Activated T-cell treated with anti-CD3 and anti-CD28 coated beads for 4 hours (primary cell): ENCODE measurements at places on chromosomes 5 and 9.

GRCh38 chr5:88889189-88890069 is 6.4 kb upstream of the MEF2C start:
- no peak for DNase-seq

- DNase-seq: no peak
Observed at GRCh38 chr9:134210908-134211810, 46.8 kb upstream of the RNU6ATAC start.

DNA sequence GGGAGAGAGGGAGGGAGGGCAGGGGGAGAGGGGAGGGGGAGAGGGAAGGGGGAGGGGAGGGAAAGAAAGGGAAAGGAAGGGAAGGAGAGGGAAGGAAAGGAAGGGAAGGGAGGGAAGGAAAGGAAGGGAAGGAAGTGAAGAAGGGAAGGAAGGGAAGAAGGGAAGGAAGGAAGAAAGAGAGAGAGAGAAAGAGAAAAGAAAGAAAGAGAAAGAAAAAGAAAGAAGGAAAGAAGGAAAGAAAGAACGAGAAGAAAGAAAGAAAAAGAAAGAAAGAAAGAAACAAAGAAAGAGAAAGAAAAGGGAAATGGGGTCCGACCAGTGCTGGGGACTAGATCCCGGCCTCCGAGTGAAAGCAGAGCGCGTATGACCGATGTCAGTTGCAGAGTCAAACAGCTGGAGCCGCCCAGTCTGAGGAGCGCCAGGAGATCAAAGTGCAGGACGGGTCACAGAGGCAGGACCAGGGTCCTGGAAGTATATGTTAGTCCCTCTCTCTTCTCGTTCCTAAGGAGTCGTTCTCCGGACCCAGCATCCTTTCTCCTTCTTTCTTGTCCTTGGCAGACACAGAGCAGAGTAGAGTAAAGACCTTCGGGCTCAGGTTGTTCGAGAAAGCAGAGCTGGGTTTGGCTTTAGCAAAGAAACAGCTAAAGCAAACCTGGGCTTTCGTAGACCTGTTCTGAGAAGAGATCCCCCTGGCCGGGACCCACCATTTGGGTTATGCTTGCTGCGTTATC is 305.4 kb upstream of the MSX2 start:
- no peak for DNase-seq

DNA sequence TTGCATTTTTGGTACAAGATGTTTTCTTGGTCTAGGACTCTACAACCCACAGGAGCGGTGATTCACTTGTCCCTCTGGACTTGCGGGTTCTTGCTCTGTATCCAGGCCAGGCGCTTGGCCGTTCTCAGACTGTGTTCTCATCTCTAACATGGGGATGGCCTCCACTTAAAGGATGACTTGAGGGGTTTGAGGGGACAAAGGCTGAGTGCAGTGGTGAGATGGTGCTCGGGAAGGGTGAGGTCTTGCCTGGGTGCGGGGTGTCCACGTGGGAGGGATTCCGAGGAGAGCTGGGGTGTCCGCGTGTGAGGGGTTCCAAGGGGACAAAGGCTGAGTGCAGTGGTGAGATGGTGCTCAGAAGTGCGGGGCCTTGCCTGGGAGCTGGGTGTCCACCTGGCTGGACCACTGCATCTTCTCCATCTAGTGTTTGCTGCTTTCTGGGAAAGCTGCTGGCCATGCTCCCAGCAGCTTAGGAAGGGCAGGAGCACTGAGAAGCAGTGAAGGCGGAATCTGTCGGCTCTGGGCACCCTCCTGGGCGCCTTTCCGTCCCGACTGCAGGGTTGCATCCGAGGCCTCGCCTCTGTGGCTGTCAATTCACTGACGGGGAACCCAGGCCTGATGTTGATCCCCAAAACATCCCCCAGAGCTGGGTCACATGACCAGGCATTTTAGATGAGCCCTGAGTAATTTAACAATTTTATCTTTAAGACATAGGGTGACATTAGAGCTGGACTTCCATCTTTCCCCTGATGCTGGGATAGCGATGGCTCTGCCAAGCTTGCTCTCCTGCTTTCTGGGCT is 280.5 kb upstream of the IRX4 start:
- DNase-seq: no peak

DNA sequence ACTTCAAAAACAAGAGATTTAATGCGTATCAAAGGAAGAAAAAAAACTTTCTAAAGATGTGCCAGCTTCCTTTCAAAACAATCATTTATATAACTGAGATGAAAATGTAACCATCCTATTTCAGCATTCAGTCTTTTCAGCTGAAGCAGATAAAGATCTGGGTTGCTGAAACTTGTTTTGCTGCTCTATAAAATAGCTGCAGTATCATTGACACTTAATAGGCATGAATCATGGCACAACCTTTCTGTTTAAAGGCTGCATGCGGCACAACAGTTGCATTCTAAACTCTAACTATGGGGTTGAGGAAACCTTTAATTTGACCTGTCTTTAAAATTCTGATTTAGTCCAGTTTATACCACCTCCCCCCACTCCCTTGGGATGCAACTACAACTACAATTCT is 196.7 kb downstream of the MPDZ start:
- DNase-seq: no peak

DNA sequence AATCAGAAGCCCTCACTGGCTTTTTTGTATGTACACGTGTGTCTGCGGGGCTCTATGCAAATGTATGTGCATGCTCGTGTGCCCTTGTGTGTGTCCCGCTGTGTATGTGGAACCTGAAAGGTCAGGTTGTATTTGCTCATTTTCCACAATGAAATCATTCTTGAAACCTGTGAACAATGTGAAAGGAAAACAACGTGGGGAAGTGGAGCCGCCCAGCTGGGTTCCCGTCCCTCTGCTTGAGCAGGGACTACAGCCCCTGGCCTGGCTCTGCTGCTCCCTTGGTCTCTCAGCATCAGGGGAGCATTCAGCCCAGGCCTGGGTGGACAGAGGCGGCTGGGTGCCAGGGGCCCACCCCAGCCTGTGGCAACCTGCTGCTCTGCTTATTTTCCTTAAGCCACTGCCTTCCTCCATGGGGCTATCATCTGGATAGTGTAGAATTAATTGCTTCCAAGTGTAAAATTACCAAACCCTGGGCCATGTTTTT is 3.0 kb downstream of the ECSCR start:
- no peak for DNase-seq

GRCh38 chr5:903756-904096 is 11.0 kb downstream of the TRIP13 start:
- no peak for DNase-seq

DNA sequence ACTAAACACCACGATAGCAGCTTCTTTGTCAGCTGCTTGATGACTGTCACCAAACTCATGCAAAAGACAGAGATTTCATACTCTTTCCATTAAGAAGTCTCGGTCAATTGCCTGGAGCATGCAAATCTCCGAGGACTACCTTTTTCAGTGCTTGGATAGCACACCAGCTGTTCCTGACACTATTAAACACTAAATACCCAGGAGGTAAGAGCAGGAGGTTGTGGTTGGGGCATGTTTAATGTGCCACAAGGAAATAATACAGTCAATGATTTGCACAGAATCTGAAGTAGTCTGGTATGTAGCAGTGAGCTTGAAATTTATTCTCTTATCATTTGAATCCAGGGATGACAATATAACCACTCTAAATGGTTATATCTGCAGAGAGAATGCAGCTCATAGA is 996.2 kb downstream of the CDH12 start:
- no peak for DNase-seq

DNA sequence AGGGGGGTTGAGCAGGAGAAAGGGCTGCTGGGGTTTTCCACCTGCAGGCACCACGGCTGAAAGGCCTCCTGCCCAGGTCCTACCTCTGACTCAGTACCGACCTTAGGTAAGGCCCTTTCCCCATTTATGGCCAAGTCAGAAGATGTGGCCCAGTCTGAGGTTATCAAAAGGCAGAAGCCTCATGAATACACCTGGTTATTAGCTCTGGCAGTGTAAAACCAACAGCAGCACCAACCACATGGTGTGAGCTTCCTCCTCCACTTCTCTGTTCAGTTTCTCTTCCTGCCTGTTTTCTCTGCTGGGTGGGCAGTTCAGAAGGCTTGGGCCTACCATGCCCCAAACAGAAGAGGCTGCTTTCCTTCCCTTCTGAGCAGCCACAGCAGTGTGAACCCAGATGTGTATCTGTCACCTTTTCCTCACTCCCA is 86.9 kb downstream of the UGCG start:
- no peak for DNase-seq

GRCh38 chr9:98168941-98169488 is 23.4 kb downstream of the CORO2A start:
- no peak for DNase-seq

DNA sequence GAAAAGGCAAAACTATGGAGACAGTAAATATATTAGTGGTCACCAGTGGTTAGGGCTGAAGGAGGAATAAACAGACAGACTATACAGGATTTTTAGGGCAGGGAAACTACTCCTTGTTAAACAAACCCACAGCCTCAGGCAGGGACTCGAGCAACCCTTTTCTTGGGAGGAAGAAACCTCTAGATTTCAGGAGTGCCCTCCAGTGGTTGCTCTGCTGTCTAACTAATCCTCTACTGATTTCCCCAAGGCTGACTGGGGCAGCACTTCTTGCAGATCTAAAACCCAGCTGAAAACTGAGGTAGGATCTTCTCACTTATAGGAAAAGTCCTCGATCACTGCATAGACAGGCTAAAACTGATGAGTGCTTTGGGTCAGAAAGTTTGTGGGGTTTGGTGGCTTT is 176.8 kb downstream of the ISOC1 start:
- DNase-seq: no peak

- DNase-seq: no peak
Observed at GRCh38 chr9:23821375-23822181, 4.5 kb downstream of the ELAVL2 start.
